ENCODE measurements at places on chromosomes 11 and 22.

GRCh38 chr11:102599642-102600261 is 25.4 kb downstream of the MMP20 start:
- DNase-seq: no peak

- DNase-seq: no peak
Measured at GRCh38 chr11:93737904-93738612, 3.2 kb downstream of the TAF1D start.

DNA sequence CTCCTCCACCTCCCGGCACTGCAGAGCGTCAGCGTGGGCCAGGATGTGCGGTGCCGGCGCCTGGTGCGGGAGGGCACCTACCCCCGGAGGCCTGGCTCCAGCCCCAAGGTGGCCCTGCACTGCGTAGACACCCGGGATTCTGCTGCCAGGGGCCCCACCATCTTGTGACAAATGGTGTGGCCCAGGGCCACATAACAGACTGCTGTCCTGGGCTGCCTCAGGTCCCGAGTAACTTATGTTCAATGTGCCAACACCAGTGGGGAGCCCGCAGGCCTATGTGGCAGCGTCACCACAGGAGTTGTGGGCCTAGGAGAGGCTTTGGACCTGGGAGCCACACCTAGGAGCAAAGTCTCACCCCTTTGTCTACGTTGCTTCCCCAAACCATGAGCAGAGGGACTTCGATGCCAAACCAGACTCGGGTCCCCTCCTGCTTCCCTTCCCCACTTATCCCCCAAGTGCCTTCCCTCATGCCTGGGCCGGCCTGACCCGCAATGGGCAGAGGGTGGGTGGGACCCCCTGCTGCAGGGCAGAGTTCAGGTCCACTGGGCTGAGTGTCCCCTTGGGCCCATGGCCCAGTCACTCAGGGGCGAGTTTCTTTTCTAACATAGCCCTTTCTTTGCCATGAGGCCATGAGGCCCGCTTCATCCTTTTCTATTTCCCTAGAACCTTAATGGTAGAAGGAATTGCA is 13.5 kb downstream of the TSKU start:
- peak; percentile 43 for DNase-seq

GRCh38 chr11:33920838-33921613 is 29.1 kb upstream of the LMO2 start:
- DNase-seq: no peak

- DNase-seq: no peak
Measured at GRCh38 chr11:14687943-14688627, 44.5 kb downstream of the PDE3B start.

DNA sequence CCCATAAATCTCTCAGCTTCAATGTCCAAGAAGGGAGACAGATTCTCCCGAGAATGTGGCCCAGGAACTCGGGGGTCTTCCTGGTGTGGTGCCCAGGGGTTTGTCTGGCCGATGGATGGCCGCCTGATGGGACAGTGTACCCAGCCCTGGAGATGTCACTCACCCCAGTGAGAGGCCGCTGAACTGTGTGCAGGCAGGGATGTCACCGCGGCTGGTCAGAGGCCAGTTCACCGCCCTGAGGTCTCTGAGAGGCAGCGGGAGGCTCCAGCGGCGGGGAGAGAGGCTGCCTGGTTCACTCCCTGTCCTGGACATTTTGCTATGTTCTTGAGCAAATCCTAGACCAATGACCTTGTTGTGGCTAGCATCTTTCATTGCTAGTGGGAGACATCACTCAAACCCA is 1349.5 kb downstream of the BRD1 start:
- no peak for DNase-seq

GRCh38 chr11:86990031-86990430 is 34.8 kb upstream of the FZD4 start:
- no peak for DNase-seq

GRCh38 chr11:11752679-11753078 is 89.1 kb upstream of the USP47 start:
- DNase-seq: no peak

DNA sequence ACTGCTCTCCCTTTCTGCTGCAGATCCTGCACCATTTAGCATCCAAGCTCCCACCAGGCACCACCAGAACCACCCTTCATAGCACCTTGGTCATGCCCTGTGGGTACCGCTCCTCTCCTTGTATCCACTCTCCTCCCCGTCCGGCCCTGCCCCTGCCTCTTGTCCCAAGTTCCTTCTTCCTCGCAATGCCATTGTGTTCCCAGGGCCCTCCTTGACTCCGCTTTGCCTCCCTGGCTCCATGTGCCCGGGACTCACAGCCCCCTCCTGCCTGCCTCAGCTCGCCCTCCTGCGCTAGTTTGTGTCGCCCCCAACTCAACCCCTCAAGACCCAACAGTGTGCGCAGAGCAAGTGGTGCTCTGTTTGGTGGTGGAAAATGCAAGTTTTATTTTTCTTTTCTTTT is 10.8 kb downstream of the FADS2 start:
- DNase-seq: no peak

- peak; percentile 19 for DNase-seq
Measured at GRCh38 chr11:11215058-11215815, 137.8 kb downstream of the CSNK2A3 start.

DNA sequence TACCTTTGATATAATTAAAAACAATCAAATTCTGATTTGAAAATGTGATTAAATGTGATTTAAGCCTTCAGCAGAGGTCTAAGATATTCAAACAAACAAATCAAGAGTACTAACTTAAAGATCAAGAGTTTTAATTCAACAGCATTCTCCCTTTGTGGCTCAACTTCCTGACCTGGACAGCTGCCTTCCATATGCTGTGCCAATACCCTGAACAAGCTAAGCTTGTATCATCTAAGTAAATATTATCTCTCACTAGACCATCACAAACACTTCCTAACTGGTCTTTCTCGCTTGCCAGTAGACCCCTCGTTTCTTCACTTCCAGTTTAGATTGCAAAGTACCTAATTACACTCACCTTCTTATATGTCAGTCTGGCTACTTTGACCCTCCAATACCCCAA is 35.9 kb upstream of the P4HA3 start:
- no peak for DNase-seq

DNA sequence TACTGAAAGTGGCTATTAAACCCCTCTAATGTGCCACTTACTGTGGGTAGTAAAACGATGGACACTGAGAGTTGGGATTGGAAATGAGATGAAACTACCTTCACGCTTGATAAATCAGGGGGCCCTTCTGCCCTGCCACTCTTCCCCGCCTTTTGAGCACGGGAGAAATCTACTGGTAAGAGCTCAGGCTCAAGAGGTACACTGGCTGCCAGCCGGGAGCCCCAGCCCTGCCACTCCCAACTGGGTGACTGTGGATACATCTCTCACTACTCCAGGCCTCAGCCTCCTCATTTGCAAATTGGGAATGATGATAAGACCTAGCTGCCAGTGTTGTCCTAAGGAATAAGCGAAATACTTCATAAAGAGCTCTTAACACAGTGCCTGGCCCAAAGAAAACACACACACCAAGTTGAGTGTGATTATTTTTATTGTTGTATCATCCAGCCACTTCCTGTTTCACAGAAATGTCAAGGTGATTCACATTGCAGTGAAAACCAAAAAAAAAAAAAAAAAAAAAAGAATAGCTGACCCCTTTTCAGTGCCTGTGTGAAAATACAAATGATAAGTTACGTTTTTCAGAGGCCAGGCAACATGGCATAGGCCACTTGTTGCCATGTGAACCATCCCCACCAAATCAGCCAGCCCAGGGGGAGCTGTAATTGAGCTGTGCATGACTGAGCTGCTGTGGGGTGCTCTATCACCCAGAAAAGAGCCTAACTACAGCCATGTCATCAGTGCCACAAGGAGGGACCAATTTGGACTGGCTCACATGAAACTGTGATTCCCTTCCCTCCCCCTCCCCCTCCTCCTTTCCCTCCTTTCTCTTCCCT is 4.4 kb upstream of the ZNRD2 start:
- DNase-seq: no peak

DNA sequence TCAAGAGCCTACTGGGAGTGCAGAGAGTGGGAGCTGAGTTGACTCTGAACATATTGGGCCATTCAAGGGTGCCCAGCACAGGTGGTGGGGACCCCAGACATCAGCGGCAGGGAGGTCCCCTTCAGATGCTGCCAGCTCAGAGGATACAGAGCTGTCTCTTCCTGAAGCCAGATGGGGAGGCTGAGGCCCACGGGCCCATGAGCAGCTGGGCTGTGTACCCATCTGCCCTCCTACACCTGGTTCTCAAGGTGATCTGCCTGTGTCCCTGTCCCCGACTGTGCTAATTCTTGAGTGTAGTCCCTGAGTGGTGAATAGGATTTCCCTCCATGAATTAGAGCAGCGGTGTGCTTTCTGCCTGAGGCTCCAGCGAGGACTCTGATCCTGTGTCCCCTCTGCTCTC is 76.3 kb downstream of the MICAL2 start:
- no peak for DNase-seq

DNA sequence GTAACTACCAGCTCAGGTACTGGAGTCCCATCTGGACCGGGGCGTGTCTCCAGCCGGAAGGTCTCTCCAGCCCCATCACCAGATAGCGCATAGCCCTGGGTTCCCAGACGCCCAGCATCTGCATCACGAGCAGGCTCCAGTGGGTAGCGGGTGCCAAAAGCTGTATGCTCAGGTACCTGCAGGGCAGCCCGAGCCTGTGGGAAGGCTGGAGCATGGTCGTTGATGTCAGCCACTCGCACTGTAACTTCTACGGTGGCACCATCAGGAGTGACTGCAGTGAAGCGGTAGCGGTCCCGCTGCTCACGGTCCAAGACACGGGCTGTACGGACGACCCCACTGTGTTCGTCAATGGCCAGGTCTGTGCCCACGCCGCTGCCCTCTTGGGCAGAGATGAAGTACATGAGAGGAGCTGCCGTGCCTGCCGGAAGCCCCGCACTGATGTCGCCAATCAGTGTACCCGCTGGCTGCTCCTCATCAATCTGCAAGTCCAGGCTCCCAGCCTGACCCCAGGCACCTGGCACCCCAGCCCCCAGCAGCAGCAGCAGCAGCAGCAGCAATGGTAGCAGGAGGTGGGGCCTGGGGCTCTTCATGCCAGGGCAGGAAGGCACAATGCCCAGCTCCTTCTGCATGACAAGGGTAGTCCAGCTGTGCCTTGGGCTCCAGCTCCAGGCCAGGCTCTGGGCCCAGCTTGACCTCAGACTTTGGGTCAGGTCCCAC is 14.5 kb downstream of the DCHS1 start:
- DNase-seq: no peak

DNA sequence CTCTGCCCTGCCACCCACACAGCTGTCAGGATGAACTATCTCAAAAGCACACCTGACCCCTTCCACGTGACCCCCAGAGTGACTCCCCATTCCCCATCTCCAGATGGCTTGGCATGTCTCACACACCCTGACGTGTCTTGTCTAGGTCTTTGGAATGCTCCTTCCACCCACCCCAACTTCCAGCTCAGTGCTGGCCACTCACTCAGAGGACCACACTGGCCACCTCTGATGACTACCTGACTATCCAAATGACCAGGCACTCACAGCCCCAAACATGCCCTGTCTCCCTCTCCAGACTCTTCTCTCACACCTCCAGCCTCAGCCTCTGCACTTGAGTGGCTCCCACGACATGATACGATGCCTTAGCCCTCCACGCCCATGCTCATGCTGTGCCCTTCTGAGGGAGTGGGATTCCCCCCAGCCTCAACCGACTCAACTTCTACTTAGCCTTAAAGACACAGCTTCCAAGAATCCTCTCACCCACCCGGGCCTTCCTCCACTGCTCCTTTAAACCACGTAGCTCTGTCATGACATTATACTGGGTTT is 259.4 kb downstream of the BUD13 start:
- no peak for DNase-seq

GRCh38 chr11:68508425-68508824 is 47.9 kb downstream of the PPP6R3 start:
- no peak for DNase-seq

- no peak for DNase-seq
Measured at GRCh38 chr11:61309739-61310138, 14.6 kb upstream of the VWCE start.

DNA sequence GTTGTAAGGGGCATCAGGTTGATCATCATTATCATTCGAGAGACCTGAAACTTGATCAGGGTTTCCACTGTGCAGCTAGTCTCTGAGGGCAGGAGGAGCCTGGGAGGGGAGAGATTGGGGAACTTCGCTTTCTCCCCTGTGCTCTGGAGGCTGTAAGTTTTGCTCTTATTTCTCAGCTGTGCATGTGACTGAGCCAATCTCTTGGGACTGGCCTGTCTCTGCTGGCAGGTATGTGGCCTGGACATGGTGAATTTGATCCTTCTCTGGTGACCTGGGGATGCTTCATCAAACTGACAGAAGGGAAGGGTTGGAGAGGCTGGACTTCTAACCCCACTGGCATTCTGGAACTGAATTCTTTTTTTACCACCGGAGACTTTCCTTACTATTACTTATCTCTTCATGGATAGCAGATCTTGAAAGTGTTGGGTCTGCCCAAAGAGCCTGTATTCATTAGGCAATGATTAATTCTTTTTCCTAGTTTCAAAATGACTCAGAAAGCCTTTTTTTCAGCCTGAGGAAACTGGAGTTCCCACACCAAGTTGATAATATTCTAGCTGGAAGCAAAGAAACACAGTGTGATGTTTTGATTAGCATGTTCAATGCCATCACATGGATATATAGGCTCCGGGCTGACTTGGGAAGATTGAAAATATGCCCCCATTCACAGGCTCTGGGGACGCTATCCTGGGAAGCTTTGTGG is 36.5 kb downstream of the TSPAN18 start:
- DNase-seq: no peak

Data from endodermal cell (in vitro differentiated cells).